B cell (primary cell): ENCODE measurements at places on chromosomes 1 and 21. TPM values are rescaled to one million over a fixed set of nuclear protein-coding genes. Genes with fewer than 3 reads are reported as not detected.

The PPM1J gene
- total RNA-seq = 1.7 and 2.1 TPM in 2 replicates

The WASF2 gene
- 166 and 169 TPM in 2 replicates for total RNA-seq

The SIM2 gene
- not detected in 2 replicates for total RNA-seq

The PLEKHG5 gene
- 0.20 and 0.49 TPM in 2 replicates for total RNA-seq

The PTPN22 gene
- total RNA-seq = 34.4 and 37.4 TPM in 2 replicates
